ENCODE measurements at places on chromosomes 4 and X.

GRCh38 chr4:121648516-121648915 is 48.3 kb downstream of the ANXA5 start:
- no peak for DNase-seq

GRCh38 chr4:8585186-8585585 is 5.0 kb downstream of the GPR78 start:
- no peak for DNase-seq

DNA sequence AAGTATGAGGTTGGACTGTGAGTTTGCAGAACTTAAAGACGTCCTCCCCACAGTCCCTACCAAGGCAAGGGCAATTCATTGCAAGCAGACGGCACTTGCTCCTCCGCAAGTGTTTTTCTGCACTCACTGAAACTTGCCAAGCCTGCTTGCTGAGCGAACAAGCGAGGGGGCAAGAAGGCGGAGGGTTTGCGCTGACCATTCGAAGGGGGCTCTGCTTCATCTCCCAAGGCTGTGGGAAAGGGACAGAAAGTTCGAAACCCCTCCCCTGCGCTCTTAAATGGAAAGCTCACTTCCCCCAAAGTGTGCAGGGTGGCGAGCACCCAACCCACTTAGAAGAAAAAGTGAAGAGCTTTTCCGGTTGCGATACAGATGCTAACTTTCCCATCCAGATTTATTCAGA is 1.4 kb downstream of the MID1 start:
- no peak for DNase-seq

DNA sequence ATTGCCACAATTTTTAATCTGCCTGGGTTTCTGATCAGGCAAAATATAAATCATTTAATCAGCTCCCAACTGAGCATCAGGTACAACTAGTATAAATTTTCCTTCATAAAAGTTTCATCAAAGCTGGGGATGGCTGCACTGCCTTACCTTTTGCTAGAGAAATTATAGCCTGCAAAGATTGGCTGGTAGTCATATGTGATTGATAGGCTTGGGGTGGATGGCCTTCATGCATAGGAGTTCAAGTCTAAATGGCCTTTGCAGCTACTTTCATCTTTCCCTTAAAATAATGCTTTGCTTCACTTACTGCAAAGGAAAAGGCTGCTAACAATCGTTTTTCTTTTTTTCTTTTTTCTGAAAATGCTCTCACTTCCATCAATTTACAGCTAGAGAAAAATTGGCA is 739.7 kb downstream of the CENPC start:
- no peak for DNase-seq

DNA sequence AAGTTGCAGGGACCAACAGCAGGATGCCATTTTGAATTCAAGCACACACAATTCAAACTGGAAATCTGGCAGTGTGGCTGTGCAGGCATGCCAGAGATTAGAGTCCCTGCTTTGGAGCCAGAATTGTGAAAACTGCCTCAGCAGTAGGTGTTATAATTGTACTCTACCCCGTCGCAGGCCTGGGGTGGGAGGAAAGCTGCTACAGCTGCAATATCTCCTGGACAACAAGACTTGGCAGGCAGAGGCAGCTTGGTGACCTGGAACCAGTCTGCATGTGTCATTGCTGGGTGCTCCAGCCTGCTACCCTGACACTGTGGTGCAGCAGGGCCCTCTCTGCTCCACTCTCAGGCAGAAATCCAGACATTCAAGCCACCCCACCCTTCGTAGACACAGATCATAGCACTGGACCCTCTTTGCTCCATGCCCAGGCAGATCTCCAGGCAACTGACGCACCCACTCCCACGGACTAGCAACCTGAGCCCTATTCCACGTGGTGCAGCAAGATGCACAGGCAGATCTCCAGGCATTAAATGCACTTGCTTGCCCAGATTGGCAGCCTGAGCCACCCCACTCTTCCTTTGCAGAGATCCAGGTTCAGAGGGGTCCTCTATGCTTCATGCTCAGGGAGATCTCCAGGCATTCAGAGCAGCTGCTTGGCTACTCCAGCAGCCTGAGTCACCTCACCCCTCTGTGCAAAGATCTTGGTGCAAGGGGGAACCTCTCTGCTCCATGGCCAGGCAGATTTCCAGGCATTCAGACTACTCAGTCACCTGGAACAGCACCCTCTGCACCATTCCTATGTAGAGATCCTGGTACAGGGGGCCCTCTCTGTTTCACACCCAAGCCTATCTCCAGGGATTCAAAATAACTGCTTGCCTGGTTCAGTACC is 140.5 kb downstream of the LRBA start:
- no peak for DNase-seq
